Inflammatory macrophage treated with lipopolysaccharide for 4 hours (primary cell): ENCODE measurements at places on chromosomes 11 and 22.
A peak's percentile ranks its signal among the peaks of the same experiment; 100 is the strongest.

DNA sequence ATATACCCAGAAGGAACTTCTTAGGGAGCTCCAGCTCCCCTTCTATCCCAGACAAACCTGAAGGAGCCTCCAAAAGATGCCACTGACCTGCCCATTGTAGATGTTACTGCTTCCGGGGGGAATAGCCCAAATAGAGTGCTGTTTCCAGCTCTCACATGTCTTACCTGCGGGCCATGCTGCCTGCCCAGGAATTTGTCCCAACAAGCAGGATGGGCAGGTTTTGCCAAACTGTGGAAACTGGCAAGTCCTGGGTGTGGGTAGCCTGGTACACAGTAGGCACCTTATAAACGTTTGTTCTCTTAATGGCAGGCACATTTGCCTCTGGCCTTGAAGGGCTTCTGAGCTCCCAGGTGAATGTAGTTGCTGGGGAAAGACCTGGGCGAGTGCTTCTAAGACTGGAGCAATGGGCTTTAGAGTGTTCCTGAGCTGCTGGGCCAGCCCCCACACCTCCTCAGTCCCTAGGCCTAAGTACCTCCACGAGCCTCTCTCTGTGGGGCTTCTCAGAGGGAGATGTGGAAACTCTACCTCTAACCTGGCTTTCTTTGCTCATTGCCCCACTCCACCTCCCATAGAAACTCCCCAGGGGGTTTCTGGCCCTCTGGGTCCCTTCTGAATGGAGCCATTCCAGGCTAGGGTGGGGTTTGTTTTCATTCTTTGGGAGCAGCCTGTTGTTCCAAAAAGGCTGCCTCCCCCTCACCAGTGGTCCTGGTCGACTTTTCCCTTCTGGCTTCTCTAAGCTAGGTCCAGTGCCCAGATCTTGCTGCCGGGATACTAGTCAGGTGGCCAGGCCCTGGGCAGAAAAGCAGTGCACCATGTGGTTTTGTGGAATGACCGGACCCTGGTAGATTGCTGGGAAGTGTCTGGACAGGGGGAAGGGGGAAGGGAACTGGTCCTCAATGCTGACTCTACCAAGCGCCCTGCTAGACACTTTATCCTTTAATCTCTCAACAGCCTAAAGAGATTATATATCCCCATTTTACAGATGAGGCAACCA is 37.2 kb downstream of the LIMK2 start:
- no peak for DNase-seq

GRCh38 chr11:72746821-72747220 is 5.4 kb downstream of the ARAP1 start:
- no peak for DNase-seq

DNA sequence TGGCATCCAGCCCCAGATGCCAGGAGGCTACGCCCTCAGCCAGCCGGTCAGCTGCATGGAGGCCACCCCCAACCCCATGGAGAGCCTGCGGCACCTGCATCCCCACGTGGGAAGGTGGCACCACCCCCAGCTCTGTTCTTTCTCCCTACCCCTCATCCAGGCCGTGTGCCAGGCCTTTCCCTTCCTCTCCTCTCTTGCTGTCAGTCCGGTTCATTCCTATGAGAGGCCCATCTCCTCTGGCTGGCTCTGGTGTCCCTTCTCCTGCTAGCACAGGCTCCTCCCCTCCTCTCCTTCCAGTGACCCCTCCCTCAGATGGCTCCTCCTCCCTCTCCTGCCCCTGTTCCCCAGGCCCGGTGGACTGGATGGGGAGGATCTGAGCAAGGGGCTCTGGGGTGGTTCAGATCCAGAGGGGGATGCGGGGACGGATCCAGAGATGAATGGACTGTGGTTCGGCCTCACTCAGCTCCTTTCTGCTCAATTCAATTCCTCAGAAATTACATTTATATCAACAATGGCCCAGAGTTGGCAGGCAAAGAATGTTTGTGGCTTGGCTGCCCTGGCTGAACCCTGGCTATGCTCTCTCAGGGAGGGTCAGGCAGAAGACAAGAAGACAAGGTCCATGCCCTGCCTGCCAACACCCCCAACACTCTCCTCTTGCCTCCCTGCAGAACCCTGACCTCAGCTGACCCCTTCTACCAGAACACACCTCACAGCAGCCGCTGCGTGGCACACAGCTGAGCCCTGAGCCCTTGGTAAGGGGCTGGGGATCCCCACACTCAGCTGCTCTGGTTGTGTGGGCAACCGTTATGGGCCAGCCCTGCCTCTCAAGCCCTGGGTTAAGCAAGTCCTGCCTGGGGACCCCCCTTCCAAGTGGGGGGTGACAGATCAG is 18.5 kb upstream of the LRRC10B start:
- DNase-seq = no peak

GRCh38 chr11:130560000-130560780 is 111.7 kb downstream of the ADAMTS15 start:
- no peak for DNase-seq

DNA sequence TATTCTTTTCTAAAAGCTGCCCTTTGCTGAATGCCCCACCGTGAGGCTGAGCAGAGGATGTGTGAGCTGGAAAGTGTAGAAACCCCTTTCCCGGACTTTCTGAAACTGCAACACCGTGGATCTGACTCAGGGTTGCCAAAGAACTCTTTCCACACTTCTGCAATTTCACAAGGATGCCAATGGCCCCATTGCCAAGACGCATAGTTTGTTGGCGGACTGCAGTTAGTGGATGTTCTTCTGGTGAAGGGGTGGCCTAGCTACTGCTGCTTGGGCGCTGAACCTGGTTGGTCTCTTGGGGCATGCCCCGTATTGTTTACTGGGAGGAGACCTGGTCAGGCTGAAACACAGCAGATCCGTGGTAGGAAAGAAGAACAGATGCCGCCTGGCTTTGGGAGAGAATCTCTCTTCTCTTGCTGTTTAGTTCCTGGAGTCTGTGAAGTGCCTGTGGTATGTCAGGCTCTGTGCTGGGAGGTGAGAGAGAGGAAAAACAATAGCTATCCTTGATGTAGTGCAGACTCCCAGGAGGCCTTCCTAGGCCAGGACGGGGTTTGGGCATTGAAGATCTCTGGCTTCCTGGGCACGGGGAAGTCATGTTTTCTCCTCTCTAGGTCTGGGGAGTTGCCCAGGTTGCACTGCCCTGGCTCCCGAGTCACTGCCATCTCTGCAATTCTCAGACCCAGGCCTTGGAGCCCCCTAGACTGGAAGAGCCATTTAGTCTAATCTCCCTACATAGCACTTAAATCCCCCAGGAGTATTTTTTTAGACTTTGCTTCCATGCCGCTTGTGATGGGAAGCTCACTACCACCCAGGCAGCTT is 26.9 kb downstream of the CD82 start:
- DNase-seq = peak; percentile 97

DNA sequence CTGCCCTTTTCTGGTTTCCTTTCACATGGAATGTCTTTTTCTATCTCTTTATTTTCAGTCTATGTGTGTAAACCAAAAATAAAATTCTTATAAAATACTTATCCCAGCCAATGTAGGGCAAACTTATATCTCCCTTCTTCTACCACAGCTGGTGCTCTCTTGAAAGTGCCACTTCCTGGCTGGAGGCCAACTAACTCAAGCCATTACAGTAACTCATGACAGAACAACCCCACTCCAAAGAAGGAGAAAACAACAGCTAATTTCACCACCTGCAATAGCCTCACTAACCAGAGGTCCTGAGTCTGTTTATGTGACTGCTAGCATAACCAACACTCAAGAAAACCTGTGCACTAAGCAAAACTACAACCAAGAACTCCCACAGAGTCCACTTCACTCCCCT is 74.9 kb upstream of the DBX1 start:
- no peak for DNase-seq

GRCh38 chr11:129840236-129840635 is 24.6 kb downstream of the TMEM45B start:
- peak; percentile 19 for DNase-seq
